Activated naive CD4-positive, alpha-beta T cell (primary cell): ENCODE measurements at places on chromosomes 11 and 22.
A peak's percentile ranks its signal among the peaks of the same experiment; 100 is the strongest.

DNA sequence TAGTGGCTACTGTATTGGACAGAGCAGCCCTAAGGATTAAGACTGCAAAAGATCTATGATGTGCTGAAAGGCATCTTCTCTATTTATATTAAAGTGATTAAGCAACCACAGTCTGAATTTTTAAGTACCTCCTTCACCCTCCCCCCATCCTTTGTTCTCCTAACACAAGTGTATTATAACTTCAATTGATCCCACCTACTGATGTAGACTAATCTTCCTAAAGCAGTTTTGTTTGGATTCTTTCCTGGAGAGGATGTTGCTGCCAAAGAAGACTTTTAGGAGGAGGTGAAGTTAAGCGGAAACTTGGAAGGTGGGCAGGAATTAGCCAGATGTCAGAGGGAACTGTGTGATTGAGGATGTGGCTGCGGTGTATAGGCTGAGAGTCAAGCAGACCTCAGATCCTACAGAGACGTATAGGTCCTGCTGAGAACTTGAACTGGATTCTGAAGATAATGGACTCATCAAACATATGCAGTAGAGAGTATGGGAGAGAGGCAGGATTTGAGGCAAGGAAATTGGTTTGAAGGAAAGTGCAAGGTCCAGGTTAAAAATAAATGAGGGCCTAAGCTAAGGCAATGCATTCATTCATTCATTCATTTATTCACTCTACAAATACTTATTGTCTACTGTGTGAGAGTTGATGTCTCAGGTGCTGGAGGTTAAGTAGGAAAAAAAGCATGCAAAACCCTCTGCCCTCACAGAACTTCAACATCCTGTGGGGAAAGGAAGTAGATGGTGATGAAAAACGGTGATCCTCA is 5.2 kb upstream of the RASSF10 start:
- DNase-seq, result no peak

GRCh38 chr11:115869780-115870431 is 365.7 kb upstream of the CADM1 start:
- DNase-seq, result no peak

- DNase-seq, result peak; percentile 79
Observed at GRCh38 chr11:62728171-62728988, at the start of gene TTC9C. Gene TTC9C, plus strand, starts transcription at chr11:62728486. Its CDS starts 363 bp downstream, at chr11:62728849.

GRCh38 chr11:115257678-115258077 is 246.5 kb downstream of the CADM1 start:
- DNase-seq, result no peak

- DNase-seq, result no peak
Observed at GRCh38 chr11:96130061-96130620, 206.2 kb upstream of the MTMR2 start.

DNA sequence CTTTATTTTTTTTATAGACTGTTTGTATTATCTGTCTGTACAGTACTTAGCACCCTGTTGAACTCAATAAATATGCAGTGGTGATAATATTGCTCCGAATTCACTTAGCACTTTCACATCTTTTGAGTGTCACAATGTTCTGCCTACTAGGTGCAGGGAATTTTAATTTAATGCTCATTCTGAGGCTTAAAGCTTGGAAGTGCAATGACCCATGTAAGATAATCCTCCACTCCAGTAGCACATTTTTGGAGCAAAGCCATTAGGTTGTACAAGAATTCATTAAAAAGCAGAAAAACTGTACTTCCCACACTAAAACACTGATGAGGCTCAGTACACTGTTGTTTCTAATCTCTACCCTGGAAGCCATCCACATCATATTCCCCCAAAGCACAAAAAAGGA is 255.3 kb upstream of the MTNR1B start:
- no peak for DNase-seq

DNA sequence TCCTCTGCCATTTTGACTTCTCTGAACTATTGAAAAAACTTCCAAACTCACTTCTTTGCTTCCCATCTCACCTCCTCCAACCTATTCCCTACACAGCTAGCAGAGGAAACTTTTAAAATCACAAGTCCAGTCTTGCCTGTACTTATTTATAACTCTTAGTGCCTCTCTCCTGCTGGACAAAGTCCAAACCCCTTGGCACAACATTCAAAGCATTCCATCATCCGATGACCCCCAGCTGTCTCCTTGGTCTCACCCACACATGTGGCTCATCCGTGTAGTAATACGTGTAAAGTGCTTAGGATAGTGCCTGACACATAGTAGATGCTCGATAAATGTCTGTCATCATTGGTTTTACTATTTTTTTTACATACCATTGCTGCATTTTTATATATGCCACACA is 101.4 kb downstream of the PARVA start:
- DNase-seq, result no peak

GRCh38 chr11:29200791-29201562 is 815.9 kb downstream of the KCNA4 start:
- DNase-seq, result no peak
